ENCODE measurements at places on chromosomes 7 and 10. TPM values are rescaled to one million over a fixed set of nuclear protein-coding genes. Genes with fewer than 3 reads are reported as not detected.

DNA sequence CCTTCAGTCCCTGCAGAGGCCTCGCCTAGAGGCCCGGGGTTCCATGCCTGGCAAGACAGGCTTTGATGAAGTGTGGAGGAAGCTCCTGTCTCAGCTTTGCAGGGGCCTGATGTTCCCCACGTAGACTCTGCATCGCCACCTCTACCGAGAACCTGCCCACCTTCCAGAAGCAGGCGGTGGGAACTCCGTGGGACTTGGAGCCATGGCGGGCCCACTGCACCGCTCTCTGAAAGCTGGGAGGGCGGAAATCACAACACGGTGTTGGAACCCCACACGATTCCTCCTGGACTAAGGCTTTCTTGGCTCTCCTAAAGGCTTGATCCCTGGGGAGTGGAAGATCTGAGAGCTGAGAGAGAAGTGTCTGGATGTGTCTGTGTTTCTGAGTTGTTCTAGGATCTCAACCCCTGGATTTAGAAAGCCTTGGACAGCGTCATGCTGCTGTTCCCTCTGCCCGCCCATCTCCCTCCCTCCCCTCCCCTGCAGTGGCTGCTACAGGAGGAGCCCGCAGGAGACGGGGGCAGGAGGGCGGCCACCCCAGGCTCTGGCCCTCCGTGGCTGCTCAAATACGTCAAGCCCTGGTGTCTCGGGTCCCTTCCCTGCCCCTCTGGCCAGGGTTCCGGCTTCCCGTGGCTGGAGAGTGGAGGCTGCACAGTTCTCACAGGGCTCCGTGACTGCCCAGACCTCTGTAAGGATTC is 79.7 kb downstream of the VIPR2 start:
- H3K4me3 ChIP-seq = no peak overlapping the region
- no peaks in the 10 kb centered on the region for H3K27me3 ChIP-seq
- DNase-seq = peak; percentile 69
- no peaks in the 10 kb centered on the region for H3K36me3 ChIP-seq

- H3K36me3 ChIP-seq = peaks cover 3% of the 10 kb centered on the region
- H3K4me3 ChIP-seq = no peak overlapping the region
- DNase-seq = no peak
- no peak overlapping the region for H3K27ac ChIP-seq
- H3K4me1 ChIP-seq = peaks cover 18% of the 10 kb centered on the region
Measured at GRCh38 chr7:47803846-47804245, 144.4 kb downstream of the PKD1L1 start.

DNA sequence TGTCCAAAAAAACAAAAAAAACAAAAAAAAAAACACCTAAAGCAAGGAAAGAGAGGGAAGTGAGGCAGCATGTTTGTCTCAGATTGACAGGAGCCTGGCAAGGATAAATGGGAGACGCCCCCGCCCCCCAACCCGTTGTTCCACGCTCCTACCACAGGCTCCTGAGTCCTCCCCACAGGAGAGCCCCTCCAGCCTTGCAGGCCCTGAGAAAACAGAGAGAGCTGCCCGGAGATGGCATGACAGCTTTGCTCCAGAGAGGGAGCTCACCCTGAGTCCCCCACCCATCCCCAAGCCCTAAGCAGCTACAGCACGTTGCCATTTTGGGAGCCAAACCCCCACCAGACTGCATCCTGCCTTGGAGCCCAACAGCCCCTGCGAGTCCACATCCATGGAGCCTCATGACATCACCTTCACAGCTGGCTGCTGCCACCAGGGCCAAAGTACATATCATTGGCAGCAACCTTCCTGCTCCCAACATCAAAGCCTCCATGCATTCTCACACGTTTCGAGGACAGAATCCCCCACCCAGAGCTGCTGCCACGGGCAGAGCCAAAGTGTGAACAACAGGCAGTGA is 1283.3 kb downstream of the TYW1 start:
- no peaks in the 10 kb centered on the region for H3K36me3 ChIP-seq
- no peak overlapping the region for H3K4me3 ChIP-seq
- no peaks in the 10 kb centered on the region for H3K4me1 ChIP-seq

DNA sequence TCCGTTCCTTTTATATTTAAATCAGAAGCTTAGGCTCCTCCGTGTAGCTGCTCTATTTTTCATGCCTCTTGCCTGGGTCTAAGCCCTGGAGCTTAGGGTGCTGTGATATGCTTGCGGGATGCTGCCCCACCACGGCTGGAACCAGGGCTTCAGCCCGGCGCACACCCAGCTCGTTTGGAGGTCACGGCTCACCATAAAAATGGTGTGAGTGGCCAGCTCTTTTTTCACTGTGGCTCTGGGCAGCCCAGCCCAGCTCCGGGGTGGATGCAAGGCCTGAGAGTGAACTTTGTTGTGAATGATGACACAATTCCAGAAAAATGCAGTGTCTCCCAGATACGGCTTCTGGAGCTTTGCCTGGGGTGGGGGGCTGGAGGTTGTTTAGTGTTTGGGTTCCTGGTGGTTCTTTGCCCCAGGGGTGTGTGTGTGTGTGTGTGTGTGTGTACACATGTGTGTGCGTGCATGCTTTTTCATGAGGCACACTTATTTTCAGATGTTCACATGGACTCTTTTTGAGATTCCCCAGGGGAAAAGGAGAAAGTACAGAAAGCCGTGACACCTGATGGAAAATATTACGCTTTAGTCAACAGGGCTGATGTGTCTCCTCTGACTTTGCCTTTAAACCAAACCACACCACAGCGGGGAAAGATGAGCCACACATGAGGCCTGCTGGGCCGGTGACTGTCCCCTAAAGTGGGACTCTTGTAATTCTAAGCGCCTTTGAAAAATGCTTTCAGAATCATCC is 46.2 kb downstream of the GRK5 start:
- H3K27me3 ChIP-seq = no peaks in the 10 kb centered on the region
- H3K36me3 ChIP-seq = no peaks in the 10 kb centered on the region
- DNase-seq = peak; percentile 83
- peak overlapping the region; percentile 83 for H3K27ac ChIP-seq

GRCh38 chr10:50993771-50994251 is 80.5 kb upstream of the PRKG1 start:
- no peaks in the 10 kb centered on the region for H3K36me3 ChIP-seq
- no peaks in the 10 kb centered on the region for H3K4me1 ChIP-seq
- peak overlapping the region; percentile 80 for H3K4me3 ChIP-seq
- peak overlapping the region; percentile 89 for H3K27ac ChIP-seq
- H3K27me3 ChIP-seq = no peaks in the 10 kb centered on the region

Gene GPR37
- not detected for total RNA-seq

Gene IGFBP3
- total RNA-seq = 127 TPM
